ENCODE measurements at places on chromosomes 13 and 19. TPM values are rescaled to one million over a fixed set of nuclear protein-coding genes. Genes with fewer than 3 reads are reported as not detected.

Gene VSTM2B
- not detected for total RNA-seq

DNA sequence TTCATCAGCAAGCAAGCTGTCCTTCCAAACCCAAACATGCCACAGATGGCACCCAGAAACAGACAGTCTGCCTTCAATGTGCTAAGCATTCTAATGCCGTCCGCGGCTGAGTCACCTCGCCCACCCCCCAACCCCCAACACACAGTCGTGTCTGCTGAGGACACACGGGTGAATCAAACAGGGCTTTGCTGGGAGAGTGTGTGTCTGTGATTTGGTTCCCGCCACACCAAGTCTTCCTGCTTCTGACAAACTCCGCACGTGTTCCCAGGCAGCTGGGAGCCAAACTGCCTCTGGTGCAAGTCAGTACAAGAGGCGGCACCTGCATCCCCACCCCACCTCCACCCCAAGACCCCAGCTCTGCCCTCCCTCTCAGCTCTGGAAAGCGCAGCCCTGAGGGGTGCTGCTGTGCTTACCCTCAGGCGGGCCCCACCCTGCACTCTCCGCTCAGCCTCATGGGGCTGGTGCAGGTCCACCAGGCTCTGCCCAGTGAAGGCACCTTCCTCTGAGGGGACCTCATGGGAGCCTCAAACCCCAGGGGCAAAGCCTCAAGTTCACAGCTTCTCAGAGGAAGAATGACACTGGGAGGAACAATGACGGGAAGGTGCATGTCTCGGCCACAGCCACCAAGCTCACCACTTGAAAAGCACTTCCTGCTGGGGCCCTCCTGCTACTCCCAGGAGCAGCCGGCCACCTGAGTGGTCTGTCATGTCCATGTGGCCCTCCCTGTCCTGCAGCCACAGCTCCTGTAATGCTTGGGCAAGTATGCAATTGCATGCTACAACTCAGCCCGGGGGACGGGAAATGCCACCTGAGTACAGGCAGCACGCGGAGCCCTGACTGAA is 15.0 kb upstream of the SLC35E1 start:
- DNase-seq, result peak; percentile 80

GRCh38 chr13:98598043-98598442 is 21.1 kb upstream of the STK24 start:
- no peak for DNase-seq

DNA sequence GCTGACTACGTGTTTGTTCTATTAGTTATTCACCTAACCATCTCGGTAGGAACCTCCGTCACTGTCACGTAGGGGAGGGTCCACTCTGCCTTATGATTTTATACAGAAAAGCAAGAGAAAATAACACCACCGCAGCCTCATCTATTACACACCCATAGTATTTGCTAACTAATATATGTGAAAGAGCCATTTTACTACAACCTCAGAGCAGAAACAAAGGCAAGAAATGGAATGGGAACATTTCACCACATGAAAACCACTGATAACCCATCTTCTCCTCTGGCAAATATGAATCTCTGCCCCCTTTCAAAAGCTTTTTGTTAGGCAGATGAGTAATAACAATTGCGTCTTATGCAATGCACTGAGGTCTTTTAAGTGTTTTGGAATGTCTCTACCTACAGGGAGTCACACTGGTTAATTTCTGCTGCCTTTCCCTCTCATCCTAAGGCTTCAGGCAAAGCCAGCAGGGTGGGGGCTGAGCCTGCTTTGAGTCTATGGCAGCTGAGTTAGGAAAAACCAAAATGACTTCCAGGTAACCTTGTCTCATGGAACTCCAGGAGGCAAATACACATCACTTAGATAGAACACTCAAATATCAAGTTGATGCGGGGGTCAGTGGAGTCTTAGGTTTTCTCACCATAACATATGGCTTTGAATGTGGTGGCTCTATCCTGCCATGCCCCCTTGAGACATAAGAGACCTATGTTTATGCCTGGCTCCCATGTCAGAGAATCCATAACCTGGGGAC is 15.0 kb downstream of the TSHZ3 start:
- no peak for DNase-seq

DNA sequence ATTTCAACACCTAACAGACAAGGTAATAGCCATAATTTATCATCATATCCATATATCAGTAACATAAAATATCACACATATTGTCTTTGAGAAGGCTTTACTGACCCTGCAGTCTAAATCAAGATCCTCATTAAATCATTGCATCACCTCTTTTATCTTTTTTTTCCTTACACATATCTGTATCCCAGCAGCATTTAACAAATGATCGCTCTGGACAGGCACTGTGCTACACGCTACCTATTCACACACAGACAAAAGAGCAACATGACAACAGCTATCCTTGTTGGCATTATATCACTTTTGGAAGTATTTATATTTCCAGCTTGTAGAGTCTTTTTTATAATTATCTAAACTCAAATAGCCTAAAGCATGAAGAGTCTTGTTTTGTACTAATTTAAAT is 73.3 kb upstream of the NBEA start:
- no peak for DNase-seq

Data from activated CD8-positive, alpha-beta T cell treated with anti-CD3 and anti-CD28 coated beads for 36 hours (primary cell).